Cortex of kidney (tissue), 1 donor: ENCODE measurements at places on chromosomes 2 and 18.

DNA sequence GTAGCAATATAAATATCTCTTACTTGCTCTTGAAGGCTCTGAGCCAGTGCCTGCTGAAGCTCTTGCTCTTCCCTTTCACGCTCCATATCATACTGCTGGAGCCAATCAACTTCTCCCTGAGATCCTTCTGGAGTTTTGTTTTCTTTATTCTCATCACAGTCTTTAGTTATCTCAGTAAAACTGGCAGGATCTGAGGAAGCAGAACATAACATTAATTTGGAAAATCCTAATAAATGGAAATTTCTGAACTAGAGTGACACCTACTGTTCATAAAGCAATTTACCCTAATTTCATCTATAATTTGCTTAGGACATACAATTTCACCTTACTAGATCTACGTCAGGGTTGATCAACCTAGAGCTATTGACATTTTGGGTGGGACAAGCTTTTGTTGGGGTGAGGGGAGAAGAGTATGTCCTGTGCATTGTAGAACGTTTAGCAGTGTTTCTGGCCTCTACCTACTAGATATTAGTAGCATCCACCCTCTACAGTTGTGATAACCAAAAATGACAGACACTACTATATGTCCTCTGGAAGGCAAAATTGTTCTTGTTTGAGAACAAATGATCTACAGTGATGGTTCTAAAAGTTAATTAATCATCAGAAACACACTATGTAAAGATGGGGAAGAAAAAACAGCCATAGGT is 47.2 kb downstream of the VIL1 start:
- no peak for DNase-seq

DNA sequence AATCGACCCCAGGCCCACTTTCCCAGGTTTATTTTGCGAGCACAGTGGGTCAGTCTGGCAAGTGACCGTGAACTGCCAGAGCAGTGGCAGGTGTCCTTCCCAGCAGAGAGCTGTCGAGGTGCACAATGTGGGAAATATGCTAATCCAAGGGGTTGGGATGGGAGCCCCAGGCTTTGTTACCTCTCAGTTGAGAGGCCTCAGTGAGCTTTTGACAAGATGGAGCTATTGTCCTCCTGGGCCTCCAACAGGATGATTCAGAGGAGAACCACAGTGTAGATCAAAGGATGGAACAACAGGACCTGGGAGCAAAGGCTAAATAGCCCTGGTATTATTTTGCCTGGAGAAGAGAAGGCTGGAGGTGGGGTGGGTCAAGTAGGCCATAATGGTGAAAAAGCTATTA is 150.8 kb downstream of the NCKAP5 start:
- no peak for DNase-seq

DNA sequence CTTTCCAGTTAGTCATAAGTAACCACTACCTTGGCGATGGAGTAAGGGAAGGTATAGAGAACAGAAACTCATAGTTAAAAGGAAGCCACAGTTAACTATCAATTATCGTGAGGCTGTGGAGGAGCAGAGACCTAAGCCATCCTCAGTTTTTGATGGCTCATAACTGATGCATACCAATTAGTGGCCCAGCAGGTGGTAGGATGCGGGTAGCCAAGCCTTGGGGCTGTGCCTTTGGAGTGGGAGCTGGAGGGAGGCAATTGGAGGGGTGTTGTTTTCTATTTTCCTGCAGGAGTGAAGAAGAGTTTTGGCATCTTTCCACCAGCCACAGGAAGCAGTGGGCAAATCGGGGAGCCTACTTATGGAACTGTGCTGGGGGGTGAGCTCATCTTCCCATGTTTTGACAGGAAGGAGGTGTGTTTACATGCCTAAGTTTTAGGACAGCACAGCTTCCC is 194.8 kb downstream of the TPGS2 start:
- no peak for DNase-seq

DNA sequence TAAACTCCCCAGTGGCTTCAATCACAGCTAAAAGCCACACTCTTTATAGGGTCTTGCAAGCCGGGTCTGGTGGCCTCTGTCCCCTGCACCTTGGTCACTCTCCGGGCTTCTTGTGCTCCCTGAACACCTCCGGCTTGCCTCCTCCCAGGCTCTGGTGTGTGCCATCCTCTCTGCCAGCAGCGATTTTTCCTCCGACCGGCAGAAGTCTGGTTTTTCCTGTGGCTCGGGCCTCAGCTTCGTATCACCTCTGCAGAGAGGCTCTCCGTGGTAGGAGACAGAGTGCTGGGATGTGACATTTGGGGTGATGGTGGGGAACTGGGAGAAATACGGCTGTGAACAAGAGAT is 58.8 kb upstream of the HPCAL1 start:
- no peak for DNase-seq

DNA sequence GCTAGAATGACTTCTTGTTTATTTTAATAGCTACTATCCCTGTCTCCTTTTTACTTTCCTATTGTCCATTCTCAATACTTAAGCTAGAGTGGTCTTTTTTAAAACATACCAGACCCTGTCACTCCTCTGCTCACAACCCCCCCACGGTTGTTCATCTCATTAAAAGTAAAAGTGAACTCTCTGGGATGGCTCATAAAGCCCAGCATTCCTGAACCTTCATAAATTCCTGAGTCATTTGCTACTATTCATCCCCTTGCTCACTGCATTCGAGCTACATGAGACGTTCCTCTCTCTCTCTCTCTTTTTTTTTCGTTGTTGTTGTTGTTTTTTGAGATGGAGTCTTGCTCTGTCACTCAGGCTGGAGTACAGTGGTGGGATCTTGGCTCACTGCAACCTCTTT is 148.7 kb upstream of the DSEL start:
- DNase-seq, result no peak

DNA sequence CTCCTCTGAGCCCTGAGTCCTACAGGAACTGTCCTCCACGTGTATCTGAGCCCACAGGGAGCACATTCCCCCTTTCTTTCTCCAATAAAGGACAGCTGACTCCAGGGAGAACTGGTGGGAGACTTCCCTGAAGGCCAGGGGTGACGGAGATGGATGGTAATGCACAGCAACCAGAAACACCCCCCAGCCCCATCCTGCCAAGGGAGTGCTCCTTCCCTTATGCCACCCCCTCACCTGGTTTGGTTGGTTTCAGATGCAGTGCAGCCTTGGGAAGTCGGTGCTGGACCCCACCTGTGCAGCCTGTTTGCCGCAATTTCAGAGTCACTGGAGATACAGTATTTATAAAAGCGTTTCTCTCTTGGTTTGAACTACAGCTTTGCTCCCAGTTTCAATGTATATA is 24.0 kb downstream of the GPR55 start:
- DNase-seq, result no peak

- no peak for DNase-seq
Observed at GRCh38 chr2:71748227-71748626, 294.9 kb downstream of the DYSF start.

GRCh38 chr18:44130376-44130942 is 550.2 kb upstream of the SETBP1 start:
- DNase-seq, result no peak

DNA sequence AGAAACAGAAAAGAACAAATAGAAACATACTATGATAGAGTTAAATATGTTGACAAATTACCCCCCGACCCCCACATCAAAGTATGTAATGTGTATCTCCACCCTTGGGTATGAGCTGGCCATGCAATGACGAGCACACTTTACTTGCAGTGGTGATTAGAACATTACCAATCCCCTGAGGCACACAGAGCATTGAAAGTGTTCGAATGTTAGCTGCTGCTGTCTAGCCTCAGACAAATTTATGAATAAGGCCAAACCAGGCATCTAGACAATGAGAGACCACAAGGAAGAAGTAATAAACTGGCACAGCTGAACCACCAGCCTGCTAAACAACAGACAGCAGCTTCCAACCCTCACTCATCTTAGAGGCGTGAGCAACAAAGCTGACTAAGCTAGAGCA is 380.5 kb downstream of the DSEL start:
- DNase-seq, result no peak

- no peak for DNase-seq
Observed at GRCh38 chr18:46449499-46449898, 207.5 kb downstream of the LOXHD1 start.

DNA sequence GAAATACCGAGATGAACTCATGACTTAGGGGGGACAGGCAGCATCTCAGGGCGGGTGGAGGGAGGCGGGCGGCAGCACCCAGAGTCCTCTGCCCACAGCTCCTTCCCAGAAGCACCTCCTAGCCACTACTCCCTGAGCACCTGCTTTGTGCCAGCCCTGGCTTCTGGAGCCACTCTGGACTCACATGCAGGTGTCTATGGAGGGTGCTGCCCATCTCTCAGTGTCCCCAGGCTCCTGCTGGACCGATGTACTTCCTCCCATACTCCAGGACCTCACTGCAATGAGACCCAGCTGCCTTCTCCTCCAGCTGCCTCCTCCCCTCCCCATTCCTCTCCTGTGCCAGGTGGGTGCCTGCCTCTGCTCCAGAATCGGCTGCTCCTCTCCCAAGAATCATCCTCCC is 22.1 kb upstream of the OTOS start:
- no peak for DNase-seq
